ENCODE measurements at places on chromosomes 11 and 22.
A peak's percentile ranks its signal among the peaks of the same experiment; 100 is the strongest.

DNA sequence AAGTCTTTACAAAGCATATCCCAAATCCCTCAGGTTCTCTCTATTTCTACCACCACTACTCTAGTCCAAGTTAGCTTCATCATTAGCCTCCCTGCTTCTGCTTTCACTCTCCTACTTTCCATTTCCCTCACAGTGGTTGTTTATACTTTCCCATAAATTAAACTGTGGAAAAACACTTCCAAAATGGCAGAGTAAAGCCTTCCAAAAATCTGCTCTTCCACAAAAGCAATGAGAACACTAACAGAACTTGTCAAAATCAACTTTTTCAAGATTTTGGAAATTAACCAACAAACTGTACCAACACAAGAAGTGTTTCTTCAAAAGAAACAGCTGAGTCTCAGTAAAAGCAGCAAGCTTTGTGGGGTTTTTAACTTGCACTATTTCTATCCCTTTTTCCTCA lies 71.8 kb downstream of the TTC28 start:
- no peak for DNase-seq

- DNase-seq = no peak
Observed at GRCh38 chr11:33480626-33481025, 220.0 kb downstream of the C11orf91 start.

- no peak for DNase-seq
Observed at GRCh38 chr11:123504401-123504800, 74.3 kb downstream of the GRAMD1B start.

DNA sequence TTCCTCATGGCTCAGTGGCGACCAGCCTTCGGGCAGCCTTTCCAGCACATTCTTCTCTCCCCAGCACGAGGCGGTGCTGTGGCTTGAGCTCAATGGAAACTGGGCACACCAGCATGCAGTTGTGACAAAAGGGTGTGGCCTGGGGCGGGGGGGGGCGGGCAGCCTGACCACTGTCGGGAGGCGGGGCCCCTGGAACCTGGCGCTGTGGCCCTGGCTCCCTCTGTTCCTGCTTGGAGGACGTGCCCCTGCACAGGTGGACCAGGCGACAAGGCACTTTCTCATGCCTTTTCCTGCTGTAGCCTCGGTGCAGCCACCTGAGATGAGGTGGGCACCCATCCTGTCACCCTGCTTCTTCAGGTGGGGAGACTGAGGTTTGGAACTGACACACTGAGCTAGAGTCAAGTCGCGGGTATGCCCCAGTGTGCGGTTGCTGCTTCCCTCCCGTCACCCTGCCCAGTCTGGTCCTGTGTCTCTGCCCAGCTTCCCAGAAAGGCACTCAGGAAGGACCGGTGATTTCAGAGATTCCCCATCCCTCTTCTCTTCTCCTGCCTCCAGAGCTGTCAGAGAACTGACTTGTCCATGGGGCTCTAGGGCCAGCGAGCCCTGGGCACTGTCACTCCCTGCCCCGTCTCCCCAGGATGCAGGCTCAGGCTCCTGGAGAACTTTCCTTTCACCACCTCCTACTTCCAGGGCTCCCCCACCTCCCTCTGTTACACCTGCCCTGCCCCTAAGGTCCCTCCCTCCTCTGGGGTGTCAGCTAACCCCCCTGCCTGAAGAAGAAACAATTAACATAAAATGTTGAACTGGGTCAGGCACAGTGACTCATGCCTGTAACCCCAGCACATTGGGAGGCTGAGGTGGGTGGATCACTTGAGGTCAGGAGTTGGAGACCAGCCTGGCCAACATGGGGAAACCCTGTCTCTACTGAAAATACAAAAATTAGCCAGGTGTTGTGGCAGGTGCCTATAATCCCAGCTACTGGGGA lies 9.9 kb downstream of the B3GAT1 start:
- DNase-seq = no peak

DNA sequence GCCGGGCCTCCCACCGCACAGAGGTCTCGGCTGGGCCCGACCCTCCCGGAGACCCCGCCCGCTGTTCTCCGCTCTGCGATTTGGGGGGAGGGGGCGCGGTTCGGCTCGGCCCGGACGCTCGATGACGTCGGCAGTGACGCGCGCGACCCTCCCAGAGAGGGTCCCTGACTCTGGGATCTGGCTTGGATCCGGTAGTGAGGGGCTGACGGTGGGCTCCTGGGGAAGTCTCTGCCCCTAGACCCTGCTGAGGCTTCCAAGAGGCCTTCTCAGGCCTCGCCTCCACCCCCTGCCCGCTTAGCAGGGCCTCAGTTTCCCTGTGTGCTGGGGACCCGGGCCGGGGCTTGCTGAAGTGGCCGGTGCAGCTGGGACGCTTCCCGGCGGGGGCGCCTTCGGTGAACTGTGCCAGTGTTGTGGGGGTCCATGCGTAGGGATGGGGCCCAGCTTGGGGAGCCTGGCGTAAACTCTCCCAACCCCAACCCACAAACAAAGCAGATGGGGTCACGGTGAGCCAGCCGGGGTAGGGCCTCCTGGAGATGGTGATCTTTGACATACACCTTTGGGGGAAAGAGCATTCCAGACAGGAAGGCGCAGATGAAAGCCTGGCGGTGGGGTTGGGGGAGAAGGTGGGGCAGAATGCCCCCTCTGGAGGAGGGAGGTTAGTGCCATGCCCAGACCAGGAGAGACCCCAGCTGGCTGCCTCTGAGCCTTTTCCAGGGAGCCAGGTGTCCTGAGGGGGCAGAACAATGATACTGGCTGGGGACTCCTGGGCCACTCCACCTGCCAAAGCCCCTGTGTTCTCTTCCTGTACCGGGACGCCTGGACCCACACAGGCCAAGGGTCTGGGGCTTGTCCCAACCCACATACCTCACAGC lies 1.0 kb downstream of the B4GALNT4 start:
- no peak for DNase-seq

- no peak for DNase-seq
Observed at GRCh38 chr11:106086850-106087249, 9.4 kb downstream of the AASDHPPT start.

- peak; percentile 56 for DNase-seq
Observed at GRCh38 chr11:44565953-44566949, 788 bp downstream of the CD82 start.

DNA sequence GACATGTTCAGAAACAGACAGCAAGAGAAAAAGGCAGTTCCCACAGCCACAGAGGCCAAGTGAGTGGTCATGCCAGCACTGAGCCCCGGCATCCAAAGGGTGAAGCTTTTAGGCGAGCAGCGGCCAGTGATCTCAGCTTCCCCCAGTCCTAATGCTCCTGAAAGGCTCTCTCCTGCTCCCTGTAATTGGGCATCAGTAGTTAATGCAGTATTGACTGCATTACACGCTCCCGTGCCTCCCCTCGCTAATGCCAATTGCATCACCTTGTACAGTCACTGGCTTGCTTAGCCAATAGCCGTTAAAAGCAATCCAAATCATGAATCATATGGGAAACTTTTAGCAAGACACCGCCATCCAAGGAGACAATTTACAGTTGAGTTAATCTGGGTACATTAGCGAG lies 4.9 kb downstream of the LMO1 start:
- DNase-seq = no peak

GRCh38 chr22:46657996-46658947 lies 38.1 kb downstream of the GRAMD4 start:
- no peak for DNase-seq

DNA sequence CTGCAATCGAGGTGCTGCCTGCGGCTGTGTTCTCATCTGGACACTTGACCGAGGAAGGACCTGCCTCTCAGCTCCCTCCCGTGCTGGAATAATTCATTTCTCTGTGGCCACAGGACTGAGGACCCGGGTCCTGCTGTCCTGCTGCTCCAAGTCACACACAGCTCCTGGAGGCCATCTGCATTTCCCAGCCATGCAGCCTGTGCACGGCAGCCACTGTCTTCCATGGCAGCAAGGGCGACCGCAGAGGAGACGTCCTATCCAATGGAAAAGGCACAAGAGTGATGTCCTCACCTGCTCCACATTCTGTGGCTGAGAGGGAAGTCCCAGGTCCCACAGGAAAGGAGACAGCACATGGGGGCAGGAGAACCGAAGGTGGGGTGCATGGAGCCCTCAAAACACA lies 495.8 kb downstream of the BRD1 start:
- DNase-seq = peak; percentile 30

GRCh38 chr11:85276332-85276731 lies 350.8 kb downstream of the DLG2 start:
- no peak for DNase-seq

GRCh38 chr11:66701432-66702240 lies 23.9 kb upstream of the RBM4B start:
- no peak for DNase-seq

- DNase-seq = no peak
Observed at GRCh38 chr11:33151399-33151798, 9.9 kb downstream of the CSTF3 start.

DNA sequence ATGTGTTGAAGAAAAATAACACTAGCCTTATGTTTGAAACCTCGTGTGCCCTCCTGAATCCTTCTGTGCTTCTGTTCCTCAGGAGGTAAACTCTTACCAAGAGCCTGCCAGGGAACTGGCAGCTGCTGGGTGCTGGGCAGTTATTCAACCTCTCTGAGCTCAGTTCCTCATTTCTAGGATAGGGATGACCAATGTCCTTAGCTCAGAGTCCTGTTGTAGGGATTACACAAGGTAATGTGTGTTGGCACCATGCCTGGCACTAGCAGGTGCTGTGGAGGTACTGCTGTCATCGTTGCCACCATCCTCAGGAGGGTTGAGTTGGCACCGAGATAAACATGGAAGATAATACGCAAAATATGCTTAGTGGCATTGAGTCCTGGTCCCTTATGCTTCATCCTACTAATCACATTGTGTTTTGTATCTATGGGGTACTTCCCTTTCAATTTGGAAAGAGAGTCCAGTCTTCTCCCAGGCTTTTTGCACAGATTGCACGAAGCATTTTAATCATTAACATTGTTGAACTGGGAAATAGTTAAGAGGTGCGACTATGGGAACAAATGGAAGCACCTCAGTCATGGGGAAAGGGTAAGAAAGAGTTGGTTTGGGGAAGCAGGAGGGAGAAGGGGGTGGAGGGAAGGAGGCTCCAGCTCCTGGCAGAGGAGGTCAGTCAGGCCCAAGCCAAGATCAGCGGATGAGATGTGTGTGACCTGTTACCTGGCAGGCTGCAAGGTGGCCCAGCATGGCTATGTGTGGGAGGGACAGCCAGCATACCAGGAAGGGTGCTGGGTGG lies 56.7 kb downstream of the CABIN1 start:
- peak; percentile 28 for DNase-seq

DNA sequence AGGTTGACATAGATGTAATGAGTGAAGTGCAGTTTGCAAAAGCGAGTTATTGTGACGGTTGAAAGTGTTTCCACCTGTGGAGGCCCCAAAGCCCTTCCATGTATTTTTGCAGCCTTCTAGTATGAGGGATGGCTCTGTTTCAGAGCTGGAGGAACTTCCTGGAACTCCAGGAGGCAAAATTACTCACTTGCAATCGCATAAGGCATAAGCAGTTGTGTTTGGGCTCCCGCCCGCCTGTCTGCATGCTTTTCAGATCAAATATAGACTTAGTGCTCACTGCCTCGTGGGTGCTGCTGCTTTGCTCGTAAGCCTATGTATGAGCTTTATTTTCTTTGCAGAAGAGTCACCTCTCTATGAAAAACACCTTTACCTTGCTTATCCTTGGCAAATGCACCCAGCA lies 146.8 kb upstream of the LARGE1 start:
- no peak for DNase-seq

DNA sequence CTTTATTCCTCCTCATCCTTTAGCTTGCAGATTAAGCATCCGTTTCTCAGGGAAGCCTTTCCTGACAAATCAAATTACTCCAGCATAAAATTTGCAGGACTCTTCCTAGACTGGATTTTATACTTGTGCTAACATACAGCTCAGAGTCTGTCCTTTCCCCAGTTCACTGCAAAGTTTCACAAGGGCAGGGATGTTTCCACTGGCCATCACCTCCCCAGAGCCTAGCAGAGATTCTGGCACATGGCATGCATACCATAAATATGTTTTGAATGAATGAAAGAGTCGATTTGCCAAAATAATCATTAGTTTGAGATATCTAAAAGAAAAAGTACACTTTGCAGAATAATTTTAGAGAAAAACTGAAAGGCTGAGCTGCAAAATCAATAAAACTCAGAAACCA lies 10.6 kb downstream of the MSANTD4 start:
- no peak for DNase-seq

- DNase-seq = no peak
Observed at GRCh38 chr22:45224988-45225731, 15.5 kb downstream of the KIAA0930 start.

GRCh38 chr11:86815726-86816125 lies 15.4 kb downstream of the PRSS23 start:
- no peak for DNase-seq

DNA sequence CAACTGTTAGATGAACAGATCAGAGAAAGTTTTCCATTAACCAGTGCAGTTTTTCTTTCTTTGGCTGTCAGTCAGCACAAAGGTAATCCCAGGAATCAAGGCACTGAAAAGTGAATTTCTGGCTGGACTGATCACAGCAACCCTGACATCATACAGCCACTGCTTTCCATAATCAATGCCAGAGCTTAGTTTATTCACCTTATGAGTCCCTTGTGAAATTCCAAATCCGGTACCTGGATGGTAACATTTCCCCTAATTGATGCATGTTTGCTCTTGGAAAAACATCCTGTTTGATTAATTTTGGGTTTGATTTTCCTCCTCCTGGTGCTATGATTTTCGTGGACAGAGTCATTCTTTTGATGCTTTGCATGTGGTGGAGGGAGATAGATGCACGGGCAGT lies 319.8 kb downstream of the INSC start:
- no peak for DNase-seq

DNA sequence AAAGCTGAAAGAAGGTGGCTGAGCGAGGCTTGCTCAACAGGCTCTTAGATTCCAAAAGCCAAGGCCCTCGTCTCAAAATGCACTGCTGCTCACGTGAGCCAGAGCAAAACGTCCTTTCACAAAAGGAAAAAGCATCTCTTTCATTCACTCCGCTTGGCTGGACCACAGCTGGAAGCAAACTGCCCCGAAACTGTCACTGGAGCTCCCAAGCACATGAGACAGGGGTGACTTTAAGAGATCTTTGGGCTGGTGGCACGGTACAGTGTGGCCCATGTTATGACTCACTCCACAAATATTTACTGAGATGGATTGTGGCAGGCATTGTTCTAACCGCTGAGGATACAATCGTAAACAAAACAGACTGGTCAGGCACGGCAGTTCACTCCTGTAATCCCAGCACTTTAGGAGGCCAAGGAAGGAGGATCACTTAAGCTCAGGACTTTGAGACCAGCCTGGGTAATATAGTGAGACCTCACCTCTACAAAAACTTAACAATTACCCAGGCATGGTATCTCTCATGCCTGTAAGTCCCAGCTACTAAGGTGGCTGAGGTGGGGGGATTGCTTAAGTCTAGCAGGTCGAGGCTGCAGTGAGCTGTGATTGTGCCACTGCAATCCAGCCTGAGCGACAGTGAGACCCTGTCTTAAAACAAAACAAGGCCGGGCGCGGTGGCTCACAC lies 3.6 kb downstream of the PLA2G6 start:
- DNase-seq = no peak

GRCh38 chr11:1652771-1653540 lies 23.4 kb downstream of the KRTAP5-5 start:
- peak; percentile 95 for DNase-seq

- DNase-seq = no peak
Observed at GRCh38 chr11:133560472-133560855, 28.2 kb upstream of the OPCML start.

- DNase-seq = no peak
Observed at GRCh38 chr11:70494559-70495350, 96.4 kb downstream of the CTTN start.

Measured in activated CD8-positive, alpha-beta memory T cell treated with anti-CD3 and anti-CD28 coated beads, Interleukin-2, amount 50 U/mL, for 48 hours (primary cell).